ENCODE measurements at places on chromosomes 4 and X. TPM values are rescaled to one million over a fixed set of nuclear protein-coding genes. Genes with fewer than 3 reads are reported as not detected.

DNA sequence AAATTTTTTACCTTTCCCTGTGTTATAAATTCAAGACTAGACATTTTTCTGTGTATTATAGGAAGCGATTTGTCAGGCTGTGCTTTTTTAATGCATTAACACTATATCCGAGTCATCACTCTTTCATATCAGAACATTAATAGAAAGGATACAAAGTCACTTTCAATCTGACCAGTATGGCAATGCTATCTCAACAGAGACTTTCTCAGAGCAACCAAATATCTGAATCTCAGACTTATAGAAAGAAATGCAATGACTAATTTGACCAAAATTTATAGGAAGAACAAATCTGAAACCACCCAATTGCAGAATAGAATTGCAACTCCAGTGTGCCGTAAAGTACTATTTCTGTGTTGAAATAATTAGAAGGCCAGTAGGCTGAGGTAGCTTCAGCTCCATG, 473 bp upstream of the TKTL2 start:
- DNase-seq, result no peak

- no peak for DNase-seq
These were observed 156.2 kb upstream of the PSAPL1 start for GRCh38 chr4:7590899-7591298.

GRCh38 chr4:60885011-60885410, 315.1 kb upstream of the ADGRL3 start:
- DNase-seq, result no peak

GRCh38 chr4:180619440-180619839, 1623.8 kb upstream of the TENM3 start:
- no peak for DNase-seq

DNA sequence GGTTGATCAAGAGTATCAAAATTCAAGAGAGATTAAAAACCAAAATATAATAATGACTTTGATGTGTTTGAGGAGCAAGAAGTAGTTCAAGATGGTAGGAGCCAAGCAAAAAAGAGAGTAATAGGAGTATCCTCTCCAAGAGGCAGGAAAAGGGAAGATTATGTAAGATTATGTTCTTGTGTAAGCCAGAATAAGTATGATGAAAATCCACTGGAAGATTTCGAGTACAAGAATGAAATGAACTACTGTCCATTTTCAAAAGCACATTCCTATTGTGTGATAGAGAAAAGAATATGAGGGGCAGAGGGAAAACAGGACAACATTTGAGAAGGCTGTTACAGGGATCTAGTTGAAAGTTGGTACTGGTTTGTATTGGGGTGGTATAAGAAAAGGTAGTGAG, 659.6 kb upstream of the INTU start:
- no peak for DNase-seq

DNA sequence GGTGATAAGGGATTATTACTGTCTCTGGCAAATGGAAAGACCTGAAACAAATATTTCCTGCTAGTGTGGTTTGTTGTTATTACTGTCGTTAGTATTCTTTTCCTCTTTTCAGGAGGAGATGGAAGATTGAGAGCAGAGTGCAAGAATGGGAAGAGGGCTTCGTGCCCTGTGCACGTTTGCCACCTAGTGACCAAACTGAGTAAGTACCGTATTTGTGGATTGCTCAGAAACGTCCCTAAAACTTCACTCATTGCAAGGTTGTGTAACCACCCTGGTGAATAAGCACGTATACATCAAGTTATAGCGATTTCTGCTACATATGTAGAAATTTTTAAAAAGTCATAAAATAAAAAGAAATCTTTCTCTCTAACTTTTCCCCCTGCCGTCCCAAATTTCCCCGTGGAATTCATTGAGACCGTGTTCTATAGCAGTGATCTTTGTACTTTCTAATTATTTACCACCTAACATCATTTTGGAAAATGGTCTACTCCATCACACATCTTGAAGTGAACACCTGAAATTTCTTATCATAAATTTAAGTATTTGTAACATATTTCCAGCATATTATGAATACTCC, 24.3 kb downstream of the LINC00632 start:
- no peak for DNase-seq

DNA sequence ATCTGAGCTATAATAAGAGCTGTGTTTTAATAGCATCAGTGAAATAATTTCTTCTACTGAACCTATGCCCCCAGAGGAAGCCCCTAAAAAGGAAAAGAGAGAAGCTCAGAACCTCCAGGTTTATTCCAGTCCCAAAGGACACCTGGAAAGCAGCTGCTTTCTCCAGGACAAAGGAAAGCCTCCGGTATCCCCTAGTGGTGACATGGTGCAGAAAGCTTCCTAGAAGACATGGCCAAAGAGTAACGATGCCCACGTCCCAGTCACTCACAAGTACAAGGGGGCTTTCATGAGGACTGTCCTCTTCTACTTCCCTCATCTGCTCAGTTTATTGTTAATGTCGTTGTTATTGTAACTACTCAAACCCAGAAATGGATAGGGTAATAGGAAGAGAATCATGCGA, 343.9 kb downstream of the UNC5C start:
- DNase-seq, result peak; percentile 26

DNA sequence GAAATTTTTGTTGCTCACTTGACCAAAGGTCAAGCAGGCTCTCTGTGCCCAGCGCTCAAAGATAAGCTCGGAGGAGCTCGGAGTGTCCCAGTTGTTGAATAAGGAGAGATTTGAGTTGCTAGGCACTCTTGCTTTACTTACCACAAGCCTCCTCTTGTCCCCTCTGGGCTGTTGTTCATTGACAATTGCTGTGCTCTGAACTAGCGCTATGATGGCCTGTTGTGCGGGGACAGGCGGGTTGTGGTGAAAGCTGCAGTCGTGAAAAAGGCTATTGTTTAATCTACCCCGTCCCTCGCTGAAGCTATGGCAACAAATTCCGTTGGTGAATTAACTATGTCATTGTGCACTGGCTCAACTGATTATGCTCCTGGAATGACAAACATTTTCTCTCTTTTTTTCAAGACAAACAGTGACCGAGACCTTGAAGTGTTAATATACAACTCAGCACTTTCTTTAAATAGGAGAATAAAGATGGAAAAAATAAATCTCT, 21.0 kb upstream of the POLA1 start:
- DNase-seq, result peak; percentile 63

GRCh38 chr4:11598591-11598990, 169.9 kb upstream of the HS3ST1 start:
- DNase-seq, result no peak

GRCh38 chr4:140099983-140100382, 54.0 kb downstream of the MAML3 start:
- DNase-seq, result no peak

GRCh38 chr4:183986971-183987946, 82.2 kb downstream of the STOX2 start:
- DNase-seq, result peak; percentile 74

- DNase-seq, result no peak
These were observed 209.2 kb downstream of the ADAM29 start for GRCh38 chr4:175127314-175127713.

DNA sequence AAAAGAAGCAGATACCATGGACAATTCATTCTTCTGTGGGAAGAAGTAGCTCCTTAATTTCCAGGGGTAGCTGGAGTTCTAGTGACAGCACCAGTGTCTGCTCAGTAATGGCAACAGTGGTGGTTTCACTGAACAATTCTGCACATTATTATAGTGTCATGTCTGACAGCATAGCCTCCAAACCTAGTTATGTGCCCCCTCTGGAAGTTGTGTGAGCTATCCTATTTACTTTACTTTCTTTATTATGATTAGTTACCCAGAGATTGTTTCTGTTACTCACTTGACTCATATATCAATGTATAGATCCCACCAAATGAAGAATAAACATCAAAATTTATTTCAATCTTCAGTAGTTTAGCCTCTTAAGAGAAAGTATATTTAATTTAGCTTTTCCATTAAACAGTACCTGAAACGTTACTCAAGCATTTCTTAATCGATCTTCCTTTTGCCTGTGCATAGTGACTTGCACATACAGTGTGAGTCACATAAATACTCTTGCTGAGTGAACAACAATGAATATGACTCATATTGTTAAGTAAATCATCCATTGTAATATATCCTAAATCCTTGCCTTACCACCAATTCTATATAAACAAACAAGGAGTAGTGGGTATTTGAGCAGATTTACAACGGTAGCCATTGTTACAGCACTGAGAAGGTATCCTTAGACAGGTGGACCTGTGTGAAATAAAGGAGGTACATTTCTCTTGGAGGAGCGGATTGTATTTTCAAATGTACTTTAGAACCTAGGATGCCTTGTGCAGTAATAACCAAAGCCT, 534.7 kb downstream of the ANKRD50 start:
- no peak for DNase-seq

- DNase-seq, result no peak
These were observed 14.1 kb upstream of the CA5B start for GRCh38 chrX:15723887-15724517.

DNA sequence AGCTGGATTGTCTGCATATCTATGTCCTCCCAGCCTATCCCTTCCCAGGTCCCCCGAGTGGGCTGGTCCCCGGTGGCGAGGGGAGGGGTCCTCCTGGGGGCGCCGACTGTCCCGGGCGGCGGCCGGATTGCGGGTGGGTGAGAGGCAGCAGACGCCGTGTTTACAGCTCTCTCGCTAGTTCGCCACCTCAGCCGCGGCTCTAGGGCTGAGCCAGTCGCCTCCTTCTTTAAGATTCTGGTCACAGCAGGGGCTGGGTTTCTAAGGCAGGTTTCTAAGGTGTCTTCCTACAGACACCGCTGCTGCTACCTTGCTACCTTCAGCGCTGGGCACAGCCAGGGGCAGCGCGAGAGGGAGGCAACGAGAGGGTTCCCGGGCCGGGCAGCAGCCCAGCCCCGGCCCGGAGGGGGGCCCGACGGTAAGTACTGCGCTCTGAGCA, 57.2 kb downstream of the FRMPD3 start:
- no peak for DNase-seq

DNA sequence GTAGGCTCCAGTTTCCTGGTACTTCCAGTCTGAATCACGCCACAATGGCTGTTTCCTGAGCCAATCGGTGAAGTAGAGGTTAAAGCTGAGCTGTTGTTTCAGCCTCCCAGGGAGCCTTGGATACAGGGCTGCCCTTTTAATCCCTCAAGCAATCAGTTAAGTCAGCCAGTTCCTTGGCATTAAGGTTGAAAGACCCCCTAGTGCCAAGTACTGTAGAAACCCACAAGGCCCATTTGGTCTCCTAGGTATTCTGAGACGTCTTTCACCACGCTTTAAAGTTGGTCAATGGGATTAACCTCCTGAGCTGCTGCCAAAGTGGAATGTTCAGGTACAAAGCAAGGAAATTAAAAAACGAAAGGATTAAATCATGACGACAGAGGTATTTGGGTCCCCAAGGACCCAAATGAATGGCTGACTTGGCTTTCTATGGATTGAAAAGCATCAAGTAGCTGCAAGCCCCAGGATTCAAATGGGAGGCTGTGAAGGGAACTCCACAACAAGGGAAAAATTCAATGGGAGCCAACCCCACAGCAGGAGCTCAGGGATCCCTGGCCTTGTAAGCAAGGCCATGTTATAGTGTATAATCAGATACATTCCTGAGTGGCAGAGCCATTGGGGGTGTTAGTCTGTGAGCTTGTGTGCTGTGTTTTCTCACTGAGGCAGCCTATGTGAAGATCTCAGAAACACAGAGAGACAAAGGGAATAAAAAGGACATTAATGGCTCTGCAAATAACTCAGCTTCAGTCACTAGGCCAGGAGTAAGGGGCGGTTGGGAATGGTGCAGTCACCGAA, 86.0 kb downstream of the ATG4A start:
- no peak for DNase-seq

DNA sequence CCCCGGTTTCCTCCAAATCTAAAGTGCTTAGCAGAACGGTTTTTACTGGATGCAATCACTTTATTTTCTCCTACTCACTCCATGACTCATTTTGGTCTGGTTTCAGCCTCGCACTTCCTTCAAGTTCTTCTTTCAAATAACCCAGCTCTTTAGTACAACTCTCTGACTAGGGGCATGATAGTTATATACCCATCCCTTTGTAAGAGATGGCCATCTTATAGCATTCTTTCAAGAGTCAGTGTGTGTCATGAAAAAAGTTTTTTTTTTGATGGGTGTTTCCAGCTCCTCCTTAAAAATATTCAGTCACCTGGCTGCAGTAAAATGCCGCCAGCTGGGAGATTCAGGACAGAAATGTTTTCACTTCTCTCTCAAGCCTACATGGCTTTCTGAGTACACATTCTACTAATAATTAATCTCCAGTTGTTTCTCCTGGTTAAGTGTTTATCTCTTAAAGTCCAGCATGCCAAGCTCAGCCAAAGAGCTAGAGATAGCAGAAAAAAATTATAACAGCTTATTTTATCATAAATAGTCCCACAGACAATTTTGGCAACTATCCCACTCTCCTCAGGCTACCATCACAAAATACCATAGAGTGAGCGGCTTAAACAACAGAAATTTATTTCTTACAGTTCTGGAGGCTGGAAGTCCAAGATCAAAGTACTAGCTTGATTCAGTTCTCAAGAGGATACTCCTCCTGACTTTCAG, 139.3 kb downstream of the GASK1B start:
- DNase-seq, result no peak

DNA sequence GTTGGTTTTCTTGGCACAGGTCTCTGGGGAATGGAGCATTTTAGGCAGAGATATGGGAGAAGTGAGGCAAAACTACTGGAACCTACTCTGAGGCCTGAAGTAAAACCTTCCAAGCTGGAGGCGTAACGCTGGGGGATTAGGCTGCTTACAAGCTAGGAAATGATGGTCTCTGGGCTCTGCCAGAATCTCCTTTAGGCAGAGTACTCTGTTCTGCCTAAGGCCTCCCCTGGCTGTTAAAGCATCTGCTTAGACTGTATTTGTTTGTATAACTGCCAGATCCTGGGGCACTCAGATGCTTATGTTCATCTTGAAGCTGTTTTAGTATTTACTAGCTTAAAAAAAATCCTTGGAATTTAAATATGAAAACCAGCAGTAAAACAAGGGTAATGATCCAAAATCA, 822.2 kb downstream of the RPA4 start:
- no peak for DNase-seq

DNA sequence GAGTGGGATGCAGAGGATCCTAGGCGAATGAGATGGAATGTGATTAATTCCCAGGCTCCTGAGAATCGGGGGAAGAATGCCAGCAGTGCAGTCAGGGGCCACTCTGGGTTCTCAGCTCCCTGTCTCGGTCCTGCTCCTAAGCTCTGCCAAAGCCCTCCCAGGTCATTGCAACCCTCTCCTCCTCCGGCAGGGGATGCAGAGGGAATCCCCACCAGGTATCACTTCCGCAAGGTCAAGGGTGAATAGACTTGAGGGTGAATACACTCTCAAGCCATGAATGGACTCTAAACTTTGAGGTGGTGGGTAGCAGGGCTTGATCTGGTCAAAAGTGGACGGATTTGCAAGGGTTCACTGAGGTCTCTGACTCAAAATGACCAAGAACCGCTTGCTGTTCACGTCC, 139.3 kb upstream of the MXRA5 start:
- no peak for DNase-seq

The SLC9B1 gene
- 1.7 TPM for total RNA-seq

The POF1B gene
- total RNA-seq, result 28.6 TPM

The COL4A6 gene
- 15.9 TPM for total RNA-seq

The BTC gene
- total RNA-seq, result 0.09 TPM

The MAN2B2 gene
- 17.3 TPM for total RNA-seq

The EDA2R gene
- total RNA-seq, result not detected

The SPANXB1 gene
- not detected for total RNA-seq
